Placental epithelial cell (primary cell): ENCODE measurements at places on chromosomes 11 and 22. TPM values are rescaled to one million over a fixed set of nuclear protein-coding genes. Genes with fewer than 3 reads are reported as not detected.

OR2AT4 gene
- total RNA-seq: not detected in 2 replicates

MS4A15 gene
- not detected in 2 replicates for total RNA-seq

OR5B3 gene
- not detected in 2 replicates for total RNA-seq

MFRP gene
- total RNA-seq: not detected in 2 replicates

OR51B6 gene
- not detected in 2 replicates for total RNA-seq

FJX1 gene
- 0.79 and 6.5 TPM in 2 replicates for total RNA-seq

OR56A1 gene
- not detected in 2 replicates for total RNA-seq

LDLRAD3 gene
- 5.1 and 14.1 TPM in 2 replicates for total RNA-seq
